ENCODE measurements at places on chromosomes 3 and 15.

DNA sequence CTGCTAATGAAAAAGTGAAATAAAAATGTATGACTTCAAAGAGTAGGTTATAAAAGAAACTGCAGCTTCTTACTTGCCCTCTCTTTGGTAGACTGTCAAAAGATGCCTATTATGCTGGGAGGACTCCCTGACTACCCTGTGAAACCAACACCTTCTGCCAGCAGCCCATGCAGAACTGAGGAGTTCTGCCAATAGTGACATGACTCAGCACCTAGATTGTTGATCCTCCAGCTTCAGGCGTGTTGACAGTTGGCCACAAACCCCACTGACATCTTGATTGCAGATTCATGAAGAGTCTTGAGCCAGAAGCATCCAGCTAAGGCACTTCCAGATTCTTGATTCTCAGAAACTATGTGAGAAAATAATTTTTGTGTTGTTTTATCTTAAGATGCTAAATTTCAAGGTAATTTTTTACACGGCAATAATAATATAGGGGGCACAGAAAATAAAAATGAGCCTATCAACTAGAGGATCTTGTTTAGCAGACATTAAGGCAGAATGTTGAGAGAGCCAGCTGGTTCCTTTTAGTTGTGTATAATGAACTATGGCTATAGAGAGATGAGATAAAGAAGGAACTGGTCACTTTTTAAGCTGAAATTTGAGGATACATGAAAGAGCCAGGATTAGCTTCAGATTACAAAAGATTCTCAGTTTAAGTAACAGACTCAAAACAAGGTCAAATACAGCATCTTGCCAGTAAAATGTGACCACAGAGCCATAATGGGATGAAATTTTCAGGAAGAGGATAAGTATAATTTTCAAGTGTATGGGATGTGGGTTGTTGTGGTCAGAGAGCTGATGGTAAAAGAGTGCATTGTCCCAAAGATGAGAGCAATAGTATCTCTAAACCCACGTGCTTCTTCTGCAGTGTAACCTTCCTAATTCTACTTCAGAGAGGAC lies 588.7 kb upstream of the CBLB start:
- DNase-seq = no peak

- DNase-seq = no peak
Observed at GRCh38 chr3:71629711-71630110, 46.2 kb upstream of the FOXP1 start.

DNA sequence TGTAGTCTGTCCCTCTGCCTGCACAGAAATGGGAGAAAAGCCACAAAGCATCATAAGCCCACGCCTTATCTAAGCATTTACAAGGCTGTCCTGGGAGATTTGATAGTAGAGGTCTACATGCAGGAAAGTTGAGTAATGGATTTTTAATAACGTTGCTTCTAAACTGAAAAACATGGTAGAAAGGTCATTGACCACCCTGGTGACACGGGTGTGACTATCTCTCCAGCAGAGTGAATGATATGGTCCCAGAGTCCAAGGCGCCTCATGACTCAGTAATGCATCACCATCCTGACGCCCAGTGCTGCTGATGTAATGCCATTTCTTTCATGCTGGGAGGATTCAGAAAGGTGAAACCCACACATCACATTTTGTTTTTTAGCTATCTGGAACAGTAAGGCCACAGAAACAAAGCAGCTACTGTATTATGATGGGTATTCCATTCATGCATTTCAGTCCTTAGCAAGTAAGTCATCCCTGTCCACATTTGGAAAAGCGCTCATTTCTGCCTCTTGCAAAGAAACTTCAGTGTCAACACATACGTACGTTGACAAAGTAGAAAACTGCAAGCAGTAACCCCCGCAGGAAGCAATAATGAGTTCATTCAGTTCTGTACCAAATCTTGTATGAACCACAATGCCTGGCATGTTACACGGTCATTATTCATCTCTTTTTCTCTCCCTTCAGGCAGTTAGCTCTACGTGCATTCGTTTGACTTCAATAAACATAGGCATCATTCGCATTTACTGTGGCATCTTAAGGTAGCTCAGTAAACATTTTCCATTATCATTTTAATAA lies 483.5 kb downstream of the GABRG3 start:
- DNase-seq = peak; percentile 76

GRCh38 chr3:118963711-118964110 lies 70.9 kb downstream of the IGSF11 start:
- DNase-seq = no peak

DNA sequence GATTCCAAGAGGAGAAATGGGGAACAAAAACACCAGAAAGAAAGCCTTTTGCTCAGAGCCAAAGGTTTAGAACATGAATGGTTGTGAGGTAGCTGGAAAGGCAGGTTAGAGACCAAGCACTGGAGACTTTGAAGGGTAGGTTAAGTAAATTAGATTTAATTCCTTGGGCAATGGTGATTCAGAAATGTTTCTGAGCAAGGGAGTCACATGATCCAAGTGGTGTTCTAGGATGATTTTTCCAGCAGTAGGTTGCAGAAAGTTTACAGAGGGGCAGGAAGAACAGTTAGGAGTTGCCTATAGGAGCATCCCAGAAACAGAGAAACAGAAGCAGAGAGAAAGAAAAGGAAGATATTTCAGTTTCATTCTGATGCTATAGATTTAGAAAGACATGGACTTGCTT lies 139.8 kb downstream of the WDR76 start:
- no peak for DNase-seq

DNA sequence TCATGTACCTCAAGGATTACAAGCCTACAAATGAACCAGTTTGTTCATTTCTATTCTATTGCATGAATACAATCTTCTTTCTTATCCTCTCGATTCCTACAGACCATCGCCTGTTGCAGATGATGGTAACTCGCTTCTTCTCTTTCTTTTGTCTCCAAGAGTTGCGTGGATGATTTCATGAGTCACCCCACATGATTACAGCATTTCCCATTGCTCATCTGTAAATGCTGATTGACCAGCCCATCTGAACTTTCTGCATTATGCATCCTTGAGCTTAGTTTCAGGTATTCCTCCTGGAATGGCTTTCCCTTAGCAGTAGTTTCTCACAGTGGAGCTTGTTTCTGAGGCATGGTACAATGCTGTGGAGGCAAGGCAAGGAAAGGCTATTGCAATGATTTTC lies 109.6 kb upstream of the TOPAZ1 start:
- DNase-seq = no peak

- DNase-seq = no peak
Observed at GRCh38 chr15:84987949-84988624, 6.4 kb downstream of the PDE8A start.

- peak; percentile 28 for DNase-seq
Observed at GRCh38 chr3:177358977-177359592, 161.8 kb upstream of the TBL1XR1 start.

GRCh38 chr3:16423947-16424673 lies 89.4 kb downstream of the RFTN1 start:
- no peak for DNase-seq

DNA sequence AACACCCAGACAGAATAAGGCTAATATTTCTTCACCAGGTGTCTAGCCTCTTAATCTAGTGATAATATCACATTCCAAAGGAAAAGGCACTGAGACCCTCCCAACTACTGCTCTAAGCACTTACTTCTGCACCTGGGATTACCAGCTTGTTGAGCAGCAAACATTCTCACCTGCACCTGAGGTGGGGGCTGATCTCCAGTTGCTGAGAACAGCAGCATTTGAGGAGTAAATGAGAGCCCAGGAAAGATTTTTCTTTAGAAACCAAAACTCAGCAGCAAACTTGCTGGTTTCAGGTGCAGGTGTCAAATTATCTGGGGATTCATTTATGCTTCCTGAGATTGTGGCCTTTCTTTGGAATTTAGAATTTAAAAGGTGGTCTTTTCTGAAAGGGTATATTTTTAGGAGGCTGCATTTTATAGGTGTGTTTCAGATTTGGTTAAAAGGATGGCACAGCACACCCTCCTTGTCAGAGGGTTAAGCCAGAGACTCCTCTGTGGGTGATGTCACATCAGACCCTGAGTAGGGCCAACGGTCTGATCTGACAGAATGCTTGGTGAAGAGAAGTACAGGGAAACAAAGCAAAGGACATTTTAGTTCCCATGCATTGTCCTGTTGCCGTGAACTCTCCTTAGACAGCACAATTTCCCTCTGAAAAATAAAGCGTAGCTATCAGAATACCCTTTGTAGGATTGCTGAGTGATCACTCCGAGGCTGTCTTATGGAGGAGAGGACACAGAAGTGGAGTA lies 411.0 kb upstream of the ATP11B start:
- no peak for DNase-seq

DNA sequence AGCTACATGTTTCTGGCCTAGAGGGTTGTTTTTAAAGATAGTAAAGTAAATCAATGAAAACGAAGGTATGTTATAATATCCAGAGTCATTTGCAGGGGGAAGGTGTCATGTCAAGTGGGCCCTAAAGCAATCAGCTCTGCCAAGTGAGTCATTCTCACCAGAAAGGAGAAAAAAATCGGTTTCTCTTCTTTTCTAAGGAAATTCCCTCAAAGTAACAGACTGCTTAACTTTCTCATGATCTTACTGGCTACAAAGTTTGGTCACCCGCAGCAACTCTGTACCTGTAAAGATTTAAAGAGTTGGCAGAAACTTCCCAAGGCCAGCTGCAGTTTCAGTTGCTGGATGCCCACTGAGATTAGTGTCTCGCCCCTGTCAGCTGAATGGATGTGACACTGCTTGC lies 5.5 kb upstream of the FSIP1 start:
- no peak for DNase-seq

DNA sequence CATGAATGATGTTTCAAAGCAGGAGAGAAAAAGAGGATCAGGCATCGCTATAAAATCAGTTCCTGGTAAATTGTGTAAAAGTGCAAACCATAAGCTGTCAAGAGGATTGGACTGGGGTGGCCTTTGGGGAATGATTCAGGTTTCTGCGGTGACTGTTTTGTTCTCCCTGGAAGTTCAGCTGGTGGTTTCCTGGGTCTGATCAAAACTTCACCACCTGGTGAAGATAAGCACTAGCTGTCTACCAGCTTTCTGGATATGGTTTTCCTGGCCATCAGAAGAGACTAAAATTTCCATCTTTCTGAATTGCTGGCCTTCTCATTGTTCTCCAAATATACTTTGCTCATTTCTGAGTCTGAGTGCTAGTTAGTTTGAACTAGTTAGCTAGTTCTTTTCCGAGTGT lies 2.7 kb upstream of the NANOGP8 start:
- no peak for DNase-seq

- DNase-seq = no peak
Observed at GRCh38 chr3:59512066-59512465, 462.2 kb upstream of the CFAP20DC start.

DNA sequence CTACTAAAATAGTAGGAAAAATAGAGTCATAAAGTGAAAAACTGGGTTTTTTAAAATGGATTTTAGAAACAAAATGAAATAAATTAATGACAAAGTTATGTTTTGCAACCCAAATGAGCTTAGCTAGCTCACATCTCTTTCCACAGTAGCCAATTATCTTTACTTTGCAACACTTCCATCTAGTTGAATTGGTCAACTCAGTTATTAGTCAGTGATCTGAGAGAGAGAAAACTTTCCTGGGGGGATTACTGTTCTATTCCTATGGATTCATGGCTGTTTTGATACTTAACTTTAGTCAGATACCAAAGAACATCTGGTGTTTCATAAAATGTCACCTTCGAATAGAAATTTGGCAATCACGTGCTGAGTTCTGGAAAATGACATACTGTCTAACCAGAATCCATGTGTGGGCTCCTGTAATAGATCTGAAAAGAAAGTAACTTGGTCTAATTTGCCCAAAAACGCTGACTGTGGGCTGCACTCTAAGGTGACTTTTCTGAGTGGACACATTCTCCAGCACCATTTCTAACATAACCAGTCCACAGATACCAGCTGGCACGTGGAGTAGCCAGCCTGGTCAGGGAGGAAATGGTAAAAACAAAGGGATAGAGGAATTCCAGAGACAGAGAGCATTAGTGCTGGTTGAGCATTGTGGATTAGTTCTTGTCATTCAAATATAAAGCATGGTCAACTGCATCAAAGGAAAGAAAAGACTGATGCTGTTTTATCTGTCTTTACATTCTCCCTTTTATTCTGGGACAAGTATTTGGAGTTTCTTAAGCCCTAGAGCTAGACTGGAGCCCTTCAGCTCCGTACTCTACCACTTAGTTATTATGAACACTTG lies 45.2 kb upstream of the CCDC80 start:
- no peak for DNase-seq

- no peak for DNase-seq
Observed at GRCh38 chr15:99054892-99055291, 47.3 kb upstream of the PGPEP1L start.

DNA sequence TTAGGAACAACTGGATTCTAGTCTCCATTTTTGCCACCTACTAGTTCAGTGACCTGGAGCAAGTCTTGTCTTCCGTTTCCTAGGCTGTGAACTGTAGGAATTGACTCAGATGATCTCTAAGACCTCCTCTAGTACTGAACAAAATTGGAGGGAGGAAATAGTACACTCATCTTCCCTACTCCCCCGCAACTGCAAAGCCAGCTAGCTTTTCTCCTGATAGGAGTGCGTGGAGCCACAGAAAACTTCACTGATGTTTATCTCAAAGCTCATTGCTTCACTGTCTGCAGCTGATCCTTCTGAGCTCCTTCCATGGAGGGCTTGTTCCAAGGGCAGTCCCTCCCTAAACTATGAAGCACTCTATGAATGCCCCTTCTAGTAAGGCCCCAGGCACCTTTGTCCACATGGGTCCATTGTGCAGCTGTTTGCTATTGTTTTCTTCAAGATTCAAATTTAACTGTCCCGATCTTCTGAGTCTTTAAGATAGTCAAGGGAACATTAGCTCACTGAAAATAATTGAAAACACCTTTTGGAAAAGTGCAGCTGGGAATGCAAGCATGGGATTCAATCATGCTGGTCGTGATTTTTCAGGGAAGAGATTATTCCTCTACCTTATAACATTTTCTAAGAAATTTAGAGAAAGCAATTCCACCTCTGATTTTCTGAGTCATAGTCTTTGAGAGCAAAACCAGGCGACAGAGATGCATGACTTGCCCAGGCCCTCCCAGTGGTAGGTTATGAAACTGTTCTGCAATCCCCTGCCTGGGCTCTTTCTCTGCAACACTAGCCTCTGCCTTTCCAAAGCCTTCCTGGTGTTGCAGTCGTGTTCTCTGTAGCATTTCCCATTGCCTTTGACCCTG lies 24.3 kb downstream of the FILIP1L start:
- DNase-seq = no peak

DNA sequence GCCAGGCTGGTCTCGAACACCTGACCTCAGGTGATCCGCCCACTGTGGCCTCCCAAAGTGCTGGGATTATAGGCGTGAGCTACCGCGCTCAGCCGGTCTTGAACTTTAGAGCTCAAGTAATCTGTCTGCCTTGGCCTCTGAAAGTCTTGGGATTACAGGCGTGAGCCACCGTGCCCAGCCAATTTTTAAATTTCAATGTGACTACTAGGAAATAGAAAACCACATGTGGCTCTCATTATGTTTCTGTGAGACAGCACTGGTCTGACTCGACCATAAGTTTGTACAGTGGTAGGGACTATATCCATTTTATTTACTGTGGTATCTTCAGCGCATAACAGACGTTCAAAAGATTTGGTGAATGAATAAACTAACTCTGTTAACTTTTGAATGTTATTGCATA lies 9.1 kb downstream of the ZFAND6 start:
- DNase-seq = no peak

DNA sequence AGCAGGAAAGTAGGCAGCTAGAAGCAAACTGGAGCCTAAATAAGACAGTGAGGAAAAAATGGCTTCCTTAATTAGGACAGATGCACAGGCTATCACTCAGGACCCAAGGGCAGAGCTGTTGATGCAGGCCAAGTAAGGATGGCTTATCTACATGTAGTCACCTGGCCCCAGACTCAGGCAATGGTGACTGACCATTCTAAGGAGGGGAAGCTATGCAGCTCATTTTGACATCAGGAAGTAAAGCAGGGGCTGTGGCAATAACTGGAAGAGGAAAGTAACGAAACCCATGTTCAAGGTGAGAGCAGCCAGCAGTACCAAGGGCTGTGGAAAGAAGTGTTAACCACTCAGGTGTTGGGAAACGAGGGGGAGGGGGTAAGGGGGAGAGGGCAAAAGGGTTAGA lies 16.2 kb downstream of the ACAD11 start:
- no peak for DNase-seq
